Daoy (cell line): ENCODE measurements at places on chromosomes 6 and 20. TPM values are rescaled to one million over a fixed set of nuclear protein-coding genes. Genes with fewer than 3 reads are reported as not detected.

The SEL1L2 gene
- total RNA-seq: not detected in 2 replicates

The HCRTR2 gene
- not detected in 2 replicates for total RNA-seq

DNA sequence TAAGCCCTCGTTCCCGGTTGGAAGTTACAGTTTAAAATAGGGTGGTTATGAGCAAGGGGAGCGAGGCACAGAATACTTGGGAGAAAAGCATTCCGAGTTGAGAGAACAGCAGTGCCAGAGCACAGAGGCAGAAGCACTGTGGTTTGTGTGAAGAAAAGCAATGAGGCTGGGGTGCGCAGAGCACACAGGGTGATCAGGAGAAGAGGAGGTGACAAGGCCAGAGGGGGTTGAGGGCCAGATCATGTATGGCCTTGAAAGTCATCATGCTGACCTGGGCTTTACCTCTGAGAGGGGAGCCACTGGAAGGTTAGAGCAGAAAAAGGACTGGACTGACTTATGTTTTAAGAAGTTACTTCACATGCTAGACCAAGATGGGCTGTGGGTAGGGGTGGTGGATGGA is 3.5 kb upstream of the BTN3A2 start:
- DNase-seq: no peak

- peak; percentile 60 for DNase-seq
Observed at GRCh38 chr6:63636518-63637021, 968 bp downstream of the PHF3 start.

GRCh38 chr20:37238935-37239451 is 22.6 kb downstream of the GHRH start:
- no peak for DNase-seq

DNA sequence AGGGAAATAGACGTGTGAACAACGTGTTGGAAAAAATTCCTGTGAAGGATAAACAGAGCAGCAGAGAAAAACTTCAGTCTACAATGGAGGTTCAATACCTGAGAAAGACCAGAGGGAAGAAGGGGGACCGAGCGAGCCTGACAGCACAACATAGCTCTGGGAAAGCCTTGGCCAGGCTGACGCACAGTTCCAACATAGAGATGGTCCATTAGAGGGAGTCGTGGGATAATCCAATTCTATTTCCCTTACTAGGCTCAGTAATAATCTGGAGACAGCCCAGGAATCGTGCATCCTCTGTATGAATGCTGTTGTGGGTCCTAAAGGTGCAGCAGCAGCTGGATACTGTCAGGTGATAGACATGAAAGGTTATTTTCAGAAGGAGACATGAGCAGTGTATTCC is 370.8 kb upstream of the BTBD3 start:
- no peak for DNase-seq

DNA sequence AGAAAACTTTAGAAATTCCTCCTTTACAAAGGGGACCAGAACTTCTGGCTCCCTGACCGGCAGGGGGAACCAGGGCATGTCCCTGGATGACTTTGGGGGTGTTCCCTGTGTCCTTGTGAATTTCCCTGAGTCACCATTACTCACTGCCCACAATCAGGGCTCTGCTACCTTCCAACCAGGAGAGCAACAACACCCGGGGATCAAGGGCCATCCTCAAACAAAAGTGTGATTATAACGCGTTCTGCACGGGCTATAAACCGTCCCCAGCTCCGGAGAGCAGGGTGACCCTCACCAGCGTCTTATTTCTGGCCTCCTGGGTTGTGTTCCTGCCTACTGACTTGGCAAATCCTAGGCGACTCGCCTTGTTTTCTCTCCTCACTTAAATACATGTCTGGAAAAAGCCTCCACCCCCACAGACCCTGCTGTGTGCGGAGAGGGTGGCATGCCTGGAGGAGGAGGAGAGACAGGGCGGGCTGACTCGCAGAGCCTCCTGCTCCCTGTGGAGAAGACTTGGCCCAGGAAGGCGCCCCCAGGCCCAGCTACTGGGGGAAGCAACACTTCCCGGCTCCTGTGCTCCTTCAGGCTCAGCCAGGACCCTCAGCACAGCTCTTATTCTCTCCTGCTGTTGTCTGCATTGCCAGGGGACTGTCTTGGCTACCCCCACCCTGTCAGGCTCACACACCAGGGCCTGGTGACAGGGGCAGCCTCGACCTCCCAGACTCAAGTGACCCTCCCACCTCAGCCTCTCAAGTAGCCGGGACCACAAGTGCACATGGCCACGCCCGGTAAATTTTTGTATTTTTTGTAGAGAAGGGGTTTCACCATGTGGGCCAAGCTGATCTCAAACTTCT is 54.1 kb downstream of the FGD2 start:
- DNase-seq: peak; percentile 98

GRCh38 chr6:150987371-150987828 is 121.9 kb downstream of the MTHFD1L start:
- DNase-seq: no peak

DNA sequence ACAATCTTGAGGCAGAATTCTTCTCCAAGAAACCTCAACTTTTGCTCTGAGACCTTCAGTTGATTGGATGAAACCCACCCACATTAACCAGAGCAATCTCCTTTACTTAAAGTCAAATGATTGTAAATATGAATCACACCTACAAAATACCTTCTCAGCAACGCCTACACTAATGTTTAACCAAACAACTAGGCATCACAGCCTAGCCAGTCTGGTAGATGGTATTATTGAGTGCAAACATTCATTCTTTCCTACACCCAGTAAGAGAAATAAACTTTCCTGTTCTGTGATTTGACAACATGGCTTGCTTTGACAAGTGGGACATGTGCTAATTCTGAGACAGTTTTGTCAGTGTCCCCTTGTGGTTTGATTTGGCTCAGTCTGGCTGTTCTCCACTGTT is 252.2 kb downstream of the HACE1 start:
- no peak for DNase-seq
